ENCODE measurements at places on chromosomes 1 and 21.

- no peak for DNase-seq
Measured at GRCh38 chr1:162206749-162207635, 137.5 kb downstream of the NOS1AP start.

- no peak for DNase-seq
Measured at GRCh38 chr21:14699433-14700407, 153.6 kb upstream of the SAMSN1 start.

DNA sequence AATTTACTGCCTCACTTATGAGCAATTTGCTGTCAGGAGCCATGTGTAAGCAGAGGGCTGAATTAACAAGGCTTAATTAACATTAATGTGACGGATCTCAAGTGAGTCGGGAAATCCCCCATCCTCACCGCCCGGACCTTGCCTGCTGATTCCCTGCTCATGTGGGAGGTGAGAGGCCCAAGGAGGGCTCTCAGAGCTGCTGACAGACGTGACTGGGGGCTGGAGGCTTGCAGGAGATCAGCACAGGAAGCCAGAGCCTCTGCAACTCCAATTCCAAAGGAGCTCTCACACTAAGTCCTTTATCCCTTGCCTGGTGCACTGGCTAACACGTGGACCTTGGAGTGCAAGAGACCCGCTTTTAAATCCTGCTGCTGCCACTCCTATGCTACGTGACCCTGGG, 19.4 kb downstream of the LRP8 start:
- DNase-seq = no peak

DNA sequence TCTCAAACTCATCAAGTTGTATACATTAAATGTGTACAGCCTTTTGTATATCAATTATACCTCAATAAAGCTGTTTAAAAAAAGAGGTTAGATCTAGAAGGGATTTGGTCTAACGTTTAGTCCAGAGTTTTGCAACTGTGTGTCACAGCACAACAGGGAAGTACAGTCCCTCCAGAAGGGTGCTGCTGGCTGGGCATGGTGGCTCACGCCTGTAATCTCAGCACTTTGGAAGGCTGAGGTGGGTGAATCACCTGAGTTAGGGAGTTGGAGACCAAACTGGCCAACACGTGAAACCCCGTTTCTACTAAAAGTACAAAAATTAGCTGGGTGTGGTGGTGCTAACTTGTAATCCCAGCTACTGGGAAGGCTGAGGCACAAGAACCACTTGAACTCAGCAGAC, 78.3 kb upstream of the HAO2 start:
- no peak for DNase-seq

DNA sequence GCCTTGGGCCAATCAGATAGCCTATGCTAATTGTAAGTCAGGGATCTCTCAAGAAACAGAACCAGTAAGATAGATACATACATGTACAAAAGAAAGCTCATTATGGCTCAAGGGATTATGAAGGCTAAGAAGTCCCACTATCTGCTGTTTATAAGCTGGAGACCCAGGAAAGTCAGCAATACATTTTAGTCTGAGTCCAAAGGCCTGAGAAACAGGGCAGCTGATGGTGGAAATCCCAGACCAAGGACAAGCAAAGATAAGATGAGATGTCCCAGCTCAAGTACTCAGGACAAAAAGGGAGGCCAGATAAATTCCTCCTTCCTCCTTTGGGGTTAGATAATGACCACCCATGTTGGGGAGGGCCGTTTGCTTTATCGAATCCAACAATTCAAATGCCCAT, 269.9 kb downstream of the AJAP1 start:
- no peak for DNase-seq

- no peak for DNase-seq
Measured at GRCh38 chr21:43603641-43604504, 55.4 kb downstream of the HSF2BP start.

DNA sequence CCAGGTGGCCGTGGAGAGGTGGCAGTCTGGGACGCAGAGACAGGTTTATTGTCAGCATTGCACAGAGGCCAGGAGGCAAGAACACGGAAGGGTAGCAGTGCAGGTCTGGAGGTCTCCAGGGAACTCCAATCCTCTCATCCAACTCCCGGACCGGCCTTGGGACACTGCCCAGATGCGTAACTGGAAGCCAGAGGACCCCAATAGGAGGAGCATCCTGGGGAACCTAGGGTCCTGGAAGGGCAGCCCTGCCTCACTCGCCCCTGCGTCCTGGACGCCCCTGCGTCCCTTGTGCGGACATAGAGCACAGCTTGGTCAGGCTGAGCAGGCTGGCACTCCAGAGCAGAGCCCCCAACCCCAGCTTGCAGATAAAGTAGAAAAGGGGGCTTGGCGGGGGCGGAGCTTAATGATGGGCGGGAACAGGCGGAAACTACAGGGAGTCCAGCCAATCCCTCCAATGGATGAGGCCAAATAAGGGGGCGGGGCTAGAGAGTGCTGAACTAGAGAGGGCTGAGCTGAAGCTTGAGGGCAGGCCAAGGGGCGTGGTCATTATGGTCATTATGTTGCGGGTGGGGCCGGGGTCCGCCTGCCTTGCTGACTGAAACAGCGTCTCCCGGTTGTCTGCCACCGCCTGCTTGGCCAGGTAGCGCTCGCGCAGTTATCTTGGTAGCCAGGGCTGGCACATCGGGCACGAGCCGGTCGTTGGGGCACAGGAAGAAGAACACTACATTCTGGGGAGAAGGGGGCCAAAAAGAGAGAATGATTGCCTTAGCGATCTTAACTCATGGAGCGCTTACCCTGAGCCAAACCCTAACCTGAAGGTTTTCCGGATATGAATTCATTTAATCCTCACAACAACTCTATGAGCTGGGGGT, 3.7 kb upstream of the ARHGEF19 start:
- DNase-seq = peak; percentile 21

GRCh38 chr1:147245586-147246021, 3.1 kb downstream of the CHD1L start:
- DNase-seq = no peak

- DNase-seq = no peak
Measured at GRCh38 chr1:2556678-2557481, 709 bp downstream of the TNFRSF14 start.

- no peak for DNase-seq
Measured at GRCh38 chr1:59977075-59977410, 50.5 kb upstream of the CYP2J2 start.

GRCh38 chr1:31181515-31182343, 58.0 kb downstream of the NKAIN1 start:
- DNase-seq = peak; percentile 3

GRCh38 chr1:208103597-208104513, 140.3 kb downstream of the PLXNA2 start:
- DNase-seq = no peak

DNA sequence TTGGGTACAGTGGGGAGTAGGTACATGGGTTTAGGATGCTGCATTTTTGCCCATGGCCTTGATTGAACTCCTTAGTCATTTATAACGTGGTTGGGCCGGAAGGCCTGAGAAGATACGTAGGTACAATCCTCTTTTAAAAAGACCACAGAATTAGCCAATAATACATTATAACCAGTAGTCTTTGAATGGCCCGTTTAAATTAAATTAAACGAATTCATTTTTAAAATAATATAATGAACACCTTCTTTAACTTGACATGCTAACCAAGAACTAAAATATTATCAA, 20.1 kb upstream of the ADAR start:
- DNase-seq = no peak

GRCh38 chr21:41745971-41746743, 20.7 kb downstream of the RIPK4 start:
- no peak for DNase-seq

DNA sequence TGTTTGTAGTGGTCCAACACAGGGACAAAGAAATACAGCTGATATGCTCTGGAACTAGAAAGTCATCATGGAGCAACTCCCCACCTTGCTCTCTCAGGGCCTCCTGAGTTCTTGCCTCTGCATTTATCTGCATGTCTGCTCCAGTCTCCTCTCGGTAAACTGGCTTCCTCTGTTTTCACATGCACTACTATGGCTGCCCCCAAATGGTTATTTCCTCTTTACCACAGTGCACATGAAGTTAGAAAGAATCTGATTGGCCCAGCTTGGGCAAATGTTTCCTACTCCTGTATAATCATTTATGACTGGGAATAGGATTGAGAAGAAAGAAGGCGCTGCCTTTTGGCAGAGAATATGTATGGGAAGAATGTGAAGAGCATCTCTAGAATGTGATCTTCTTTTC, 16.5 kb upstream of the PSMB2 start:
- DNase-seq = no peak

DNA sequence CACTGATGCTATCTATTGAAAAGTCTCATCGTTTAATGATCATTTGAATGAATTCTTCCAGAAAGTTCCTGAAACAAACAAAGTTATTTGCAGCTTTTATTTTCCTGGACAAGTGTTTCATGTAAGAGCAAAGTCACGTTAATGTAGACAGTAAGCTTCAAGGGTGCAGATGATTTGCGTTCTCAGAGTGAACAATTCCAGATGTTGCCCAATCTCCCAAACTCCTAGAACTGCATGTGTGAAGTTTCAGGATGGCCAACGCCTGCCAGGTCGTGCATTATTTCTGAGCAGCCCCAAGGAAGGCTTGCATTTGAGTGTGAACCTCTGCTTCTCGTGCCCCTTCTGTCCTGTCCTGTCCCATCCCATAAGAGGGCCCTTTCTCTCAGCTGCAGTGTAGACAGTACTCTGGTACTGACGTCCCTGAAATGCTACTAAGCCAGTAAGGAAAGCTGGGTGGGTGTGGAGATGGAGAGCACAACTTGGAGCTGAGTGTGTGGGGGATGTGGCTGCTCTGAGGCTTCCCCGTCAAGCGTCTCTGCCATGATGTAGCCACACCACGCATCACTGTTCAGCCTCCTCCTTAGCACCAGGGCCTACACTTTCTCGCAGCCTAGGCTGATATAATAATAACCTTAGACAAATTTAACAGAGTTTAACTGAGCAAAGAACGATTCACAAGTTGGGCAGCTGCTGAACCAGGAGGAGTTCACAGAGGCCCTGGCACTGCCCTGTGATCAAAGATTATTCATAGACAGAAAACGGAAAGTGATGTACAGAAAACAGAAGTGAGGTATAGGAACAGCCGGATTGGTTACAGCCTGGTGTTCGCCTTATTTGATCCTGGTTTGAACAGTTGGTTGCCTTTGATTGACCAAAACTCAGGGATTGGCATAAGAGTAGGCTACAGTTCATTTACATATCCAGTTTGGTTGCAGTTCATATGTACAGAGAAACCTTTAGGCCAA, 50.4 kb downstream of the RHOU start:
- no peak for DNase-seq

DNA sequence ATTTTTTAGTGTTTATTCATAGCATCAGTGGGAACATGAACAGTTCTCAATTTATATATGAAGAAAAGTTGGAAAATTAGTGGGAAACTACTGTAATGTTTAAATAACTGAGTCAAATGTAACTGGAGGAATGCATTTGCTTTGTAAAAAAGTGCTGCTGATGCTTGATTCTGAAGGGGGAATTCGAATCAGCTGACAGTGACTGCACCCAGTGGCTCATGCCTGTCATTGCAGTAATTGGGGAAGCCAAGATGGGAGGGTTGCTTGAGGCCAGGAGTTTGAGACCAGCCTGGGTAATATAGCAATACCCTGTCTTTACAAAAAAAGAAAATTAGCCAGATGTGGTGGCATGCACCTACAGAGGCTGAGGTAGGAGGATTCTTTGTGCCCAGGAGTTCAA, 398.4 kb downstream of the ZP4 start:
- no peak for DNase-seq

GRCh38 chr1:164905869-164906268, 346.9 kb downstream of the PBX1 start:
- DNase-seq = no peak

- no peak for DNase-seq
Measured at GRCh38 chr1:183304440-183305107, 113.6 kb downstream of the NMNAT2 start.

GRCh38 chr1:221573756-221574155, 168.1 kb downstream of the DUSP10 start:
- no peak for DNase-seq

GRCh38 chr1:170596701-170597100, 64.7 kb downstream of the GORAB start:
- no peak for DNase-seq

- DNase-seq = no peak
Measured at GRCh38 chr1:40532844-40533424, 1.5 kb downstream of the ZNF684 start.

- no peak for DNase-seq
Measured at GRCh38 chr1:201714542-201715329, 114.2 kb upstream of the IPO9 start.

- DNase-seq = no peak
Measured at GRCh38 chr1:190328361-190328760, 149.3 kb downstream of the BRINP3 start.

- no peak for DNase-seq
Measured at GRCh38 chr1:226882187-226882586, 11.8 kb downstream of the PSEN2 start.

- DNase-seq = no peak
Measured at GRCh38 chr1:34721646-34722355, 33.0 kb upstream of the GJB5 start.

DNA sequence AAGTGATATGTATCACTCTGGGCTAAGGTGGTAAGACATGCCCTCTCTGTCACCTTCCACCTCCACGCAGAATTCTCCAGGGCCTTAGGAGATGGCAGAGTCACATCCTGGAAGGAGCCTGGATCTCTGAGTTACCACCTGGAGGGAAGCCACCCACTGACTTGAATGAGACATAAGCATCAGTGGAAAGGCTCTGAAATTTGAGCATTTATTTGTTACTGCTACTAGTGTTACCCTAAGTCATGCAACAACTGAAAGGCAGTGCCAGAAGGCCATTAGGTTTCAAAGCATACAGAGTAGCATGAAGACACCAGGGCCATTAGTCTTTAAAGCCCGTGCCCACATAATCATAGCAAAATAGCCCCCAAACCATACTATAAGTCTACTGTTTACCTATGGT, 230.3 kb upstream of the IRF2BP2 start:
- no peak for DNase-seq

- DNase-seq = no peak
Measured at GRCh38 chr1:118717893-118718292, 270.2 kb downstream of the TBX15 start.

- no peak for DNase-seq
Measured at GRCh38 chr1:3880429-3881192, 19.5 kb downstream of the C1orf174 start.

GRCh38 chr1:187853505-187853904, 1024.8 kb downstream of the PLA2G4A start:
- no peak for DNase-seq

GRCh38 chr1:245313576-245313975, 158.8 kb downstream of the KIF26B start:
- no peak for DNase-seq

- no peak for DNase-seq
Measured at GRCh38 chr1:212127221-212127620, 91.7 kb downstream of the DTL start.

DNA sequence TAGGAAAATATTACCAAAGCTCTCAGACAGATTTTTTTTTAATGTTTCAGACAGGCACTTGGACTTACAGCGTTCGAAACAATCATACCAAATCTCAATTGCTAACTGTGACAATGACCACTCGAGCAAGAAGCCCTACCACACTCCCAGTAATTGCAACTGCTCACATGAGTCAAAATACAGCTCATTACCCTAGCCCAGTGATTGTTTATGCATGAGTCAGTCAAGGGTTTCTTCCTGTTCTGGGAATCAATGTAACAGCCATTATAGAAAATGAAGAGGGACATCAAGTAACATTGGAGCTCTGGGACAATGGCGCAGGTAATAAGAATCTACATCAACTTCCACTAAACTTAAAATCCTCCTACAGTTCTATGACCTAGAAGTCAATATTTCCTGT, 56.1 kb upstream of the SH3GLB1 start:
- DNase-seq = no peak

GRCh38 chr1:212542761-212543187, 65.8 kb upstream of the ATF3 start:
- DNase-seq = no peak

GRCh38 chr1:233327651-233328141, at the start of gene MAP3K21:
TSS of gene MAP3K21 (plus strand) at chr1:233327724. CDS start at chr1:233328029, 305 bp downstream.
- DNase-seq = no peak
